NCI-H2107 (cell line): ENCODE measurements at places on chromosomes 13 and 19.

- DNase-seq = no peak
Observed at GRCh38 chr13:103386341-103386740, 320.1 kb upstream of the SLC10A2 start.

DNA sequence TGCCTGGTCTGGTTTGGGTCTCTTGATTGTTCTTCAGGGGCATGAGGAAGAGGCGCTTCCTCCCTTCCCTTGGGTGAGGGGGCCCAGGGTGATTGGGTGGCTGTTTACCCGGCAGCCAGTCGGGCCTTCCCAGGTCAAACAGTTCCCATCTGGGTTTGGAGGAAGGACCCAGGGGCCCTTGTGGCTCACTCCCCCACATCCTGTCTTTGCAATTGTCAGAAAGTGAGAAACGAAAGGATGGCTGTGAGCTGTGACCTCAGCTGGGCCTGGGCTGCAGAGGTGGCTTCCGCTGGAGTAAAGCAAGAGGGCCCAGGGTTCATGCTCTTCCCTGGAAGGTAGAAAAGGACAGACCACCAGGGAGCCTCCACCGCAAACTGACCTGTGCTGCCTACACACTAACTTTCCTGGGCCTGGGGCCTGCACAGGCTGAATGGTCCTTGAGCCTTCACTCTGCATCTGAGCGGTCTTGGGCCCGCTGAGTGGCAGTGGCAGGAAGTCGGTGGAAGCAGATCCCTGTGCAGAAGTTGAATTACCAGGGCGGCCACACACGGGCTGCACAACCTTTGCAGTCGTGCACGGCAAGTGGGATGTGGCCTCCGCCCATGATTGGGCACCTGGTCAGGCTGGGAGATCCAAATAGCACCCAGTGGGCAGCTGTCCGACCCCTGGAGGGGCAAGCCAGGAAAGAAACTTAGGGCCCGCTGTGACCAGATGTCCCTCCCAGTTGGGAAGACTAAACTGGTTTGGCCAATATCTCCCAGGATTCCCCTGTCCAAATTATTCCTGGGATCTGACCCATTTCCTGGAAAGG lies 5.3 kb upstream of the CD79A start:
- no peak for DNase-seq

DNA sequence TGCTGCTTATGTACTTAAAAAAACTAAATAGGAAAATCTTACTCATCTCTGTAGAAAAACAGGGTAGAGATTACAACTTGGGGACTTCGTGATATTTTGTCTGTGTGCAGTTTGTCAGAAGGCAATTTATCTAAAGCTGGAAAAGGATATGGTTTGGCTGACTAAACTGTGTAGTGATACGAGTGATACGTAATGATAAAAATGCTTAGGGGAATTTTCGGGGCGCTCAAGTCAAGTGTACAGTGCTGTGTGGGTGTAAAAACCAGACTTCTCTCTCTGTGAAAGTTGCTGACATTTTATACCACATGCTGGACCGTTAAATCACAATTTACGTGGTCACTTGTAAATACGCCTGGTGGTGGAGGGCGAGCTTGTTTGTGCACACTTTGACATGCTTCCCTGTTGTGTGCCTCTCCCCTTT lies 221.7 kb downstream of the KCNRG start:
- DNase-seq = no peak

GRCh38 chr13:100917011-100917410 lies 242.4 kb upstream of the TMTC4 start:
- DNase-seq = no peak

GRCh38 chr19:39768334-39768733 lies 10.3 kb upstream of the LEUTX start:
- no peak for DNase-seq
